ENCODE measurements at places on chromosomes 5 and 9. TPM values are rescaled to one million over a fixed set of nuclear protein-coding genes. Genes with fewer than 3 reads are reported as not detected.

Gene TAF11L8
- not detected for polyA plus RNA-seq

Gene GLRA1
- not detected for polyA plus RNA-seq

Gene C9orf153
- not detected for polyA plus RNA-seq

Gene MOB3B
- 24.6 TPM for polyA plus RNA-seq

Gene CMBL
- 43.7 TPM for polyA plus RNA-seq

Gene CARD9
- polyA plus RNA-seq, result 1.6 TPM

Gene RNF208
- 7.5 TPM for polyA plus RNA-seq

Gene CDKN2A
- polyA plus RNA-seq, result not detected

Gene THBS4
- polyA plus RNA-seq, result 12.2 TPM

Gene ZNF462
- polyA plus RNA-seq, result 27.6 TPM

Gene SHLD3
- 3.5 TPM for polyA plus RNA-seq

Gene NAIF1
- polyA plus RNA-seq, result 14.0 TPM

Gene ALDH1B1
- polyA plus RNA-seq, result 41.2 TPM

Gene AGXT2
- polyA plus RNA-seq, result 34.1 TPM

Gene GLT6D1
- not detected for polyA plus RNA-seq

Gene DRD1
- not detected for polyA plus RNA-seq

Gene PCDHGA12
- 1.9 TPM for polyA plus RNA-seq

Gene AFAP1L1
- 19.0 TPM for polyA plus RNA-seq

Gene SLC9A3
- 38.2 TPM for polyA plus RNA-seq

Gene C9orf152
- polyA plus RNA-seq, result 0.49 TPM

Gene SLC36A3
- polyA plus RNA-seq, result not detected

Gene CCL19
- polyA plus RNA-seq, result not detected

Gene LMAN2
- polyA plus RNA-seq, result 94.0 TPM

Gene ENTPD8
- 0.40 TPM for polyA plus RNA-seq

Gene PCDHA6
- polyA plus RNA-seq, result 0.79 TPM

Gene CNOT8
- polyA plus RNA-seq, result 68.4 TPM

Gene IL11RA
- polyA plus RNA-seq, result 50.0 TPM

Gene PCDHB15
- 16.4 TPM for polyA plus RNA-seq

Gene ZNG1C
- 8.7 TPM for polyA plus RNA-seq

Gene PCDHA4
- 1.5 TPM for polyA plus RNA-seq

Gene ZBTB26
- polyA plus RNA-seq, result 19.1 TPM

Gene RAD23B
- polyA plus RNA-seq, result 120 TPM

Gene DAPK1
- polyA plus RNA-seq, result 65.0 TPM

Gene PPP1R2B
- not detected for polyA plus RNA-seq

Gene RGS7BP
- polyA plus RNA-seq, result 8.3 TPM

Gene RAB3C
- polyA plus RNA-seq, result 1.1 TPM

Gene NUP188
- 32.0 TPM for polyA plus RNA-seq

Gene AMBP
- polyA plus RNA-seq, result 1.8 TPM

Gene TLX3
- not detected for polyA plus RNA-seq

Gene PRRT1B
- 0.99 TPM for polyA plus RNA-seq

Gene CCDC152
- polyA plus RNA-seq, result 15.9 TPM

Gene TMOD1
- 1.8 TPM for polyA plus RNA-seq

Gene PDGFRB
- 133 TPM for polyA plus RNA-seq

Gene CA9
- 0.79 TPM for polyA plus RNA-seq

Gene DIRAS2
- polyA plus RNA-seq, result 7.0 TPM

Gene PCDHGB6
- 8.1 TPM for polyA plus RNA-seq

Gene ENHO
- polyA plus RNA-seq, result 0.82 TPM

Gene TMEM8B
- polyA plus RNA-seq, result 29.1 TPM

Gene PFN3
- not detected for polyA plus RNA-seq

Gene SLC34A3
- 2.9 TPM for polyA plus RNA-seq

Gene CFAP90
- polyA plus RNA-seq, result 4.2 TPM

Gene NPM1
- 1,818 TPM for polyA plus RNA-seq
